HCEC 1CT (cell line): ENCODE measurements at places on chromosomes 12 and 14.
A peak's percentile ranks its signal among the peaks of the same experiment; 100 is the strongest.

DNA sequence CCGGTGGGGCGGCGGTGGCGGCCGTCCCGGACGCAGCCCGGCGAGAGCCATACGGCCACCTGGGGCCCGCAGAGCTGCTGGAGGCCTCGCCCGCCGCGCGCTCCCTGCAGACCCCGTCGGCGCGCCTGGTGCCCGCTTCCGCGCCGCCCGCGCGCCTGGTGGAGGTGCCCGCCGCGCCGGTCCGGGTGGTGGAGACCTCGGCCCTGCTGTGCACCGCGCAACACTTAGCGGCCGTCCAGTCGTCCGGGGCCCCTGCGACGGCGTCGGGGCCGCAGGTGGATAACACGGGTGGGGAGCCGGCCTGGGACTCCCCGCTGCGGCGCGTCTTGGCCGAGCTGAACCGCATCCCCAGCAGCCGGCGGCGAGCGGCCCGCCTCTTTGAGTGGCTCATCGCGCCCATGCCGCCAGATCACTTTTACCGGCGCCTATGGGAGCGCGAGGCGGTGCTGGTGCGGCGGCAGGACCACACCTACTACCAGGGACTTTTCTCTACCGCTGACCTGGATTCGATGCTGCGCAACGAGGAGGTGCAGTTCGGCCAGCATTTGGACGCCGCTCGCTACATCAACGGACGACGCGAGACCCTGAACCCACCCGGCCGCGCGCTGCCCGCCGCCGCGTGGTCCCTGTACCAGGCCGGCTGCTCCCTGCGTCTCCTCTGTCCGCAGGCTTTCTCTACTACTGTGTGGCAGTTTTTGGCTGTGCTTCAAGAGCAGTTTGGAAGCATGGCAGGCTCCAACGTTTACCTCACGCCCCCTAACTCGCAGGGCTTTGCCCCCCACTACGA, 716 bp downstream of the RIOX1 start:
- peak; percentile 34 for DNase-seq

- no peak for DNase-seq
Measured at GRCh38 chr12:132071040-132071810, 72.9 kb downstream of the DDX51 start.

DNA sequence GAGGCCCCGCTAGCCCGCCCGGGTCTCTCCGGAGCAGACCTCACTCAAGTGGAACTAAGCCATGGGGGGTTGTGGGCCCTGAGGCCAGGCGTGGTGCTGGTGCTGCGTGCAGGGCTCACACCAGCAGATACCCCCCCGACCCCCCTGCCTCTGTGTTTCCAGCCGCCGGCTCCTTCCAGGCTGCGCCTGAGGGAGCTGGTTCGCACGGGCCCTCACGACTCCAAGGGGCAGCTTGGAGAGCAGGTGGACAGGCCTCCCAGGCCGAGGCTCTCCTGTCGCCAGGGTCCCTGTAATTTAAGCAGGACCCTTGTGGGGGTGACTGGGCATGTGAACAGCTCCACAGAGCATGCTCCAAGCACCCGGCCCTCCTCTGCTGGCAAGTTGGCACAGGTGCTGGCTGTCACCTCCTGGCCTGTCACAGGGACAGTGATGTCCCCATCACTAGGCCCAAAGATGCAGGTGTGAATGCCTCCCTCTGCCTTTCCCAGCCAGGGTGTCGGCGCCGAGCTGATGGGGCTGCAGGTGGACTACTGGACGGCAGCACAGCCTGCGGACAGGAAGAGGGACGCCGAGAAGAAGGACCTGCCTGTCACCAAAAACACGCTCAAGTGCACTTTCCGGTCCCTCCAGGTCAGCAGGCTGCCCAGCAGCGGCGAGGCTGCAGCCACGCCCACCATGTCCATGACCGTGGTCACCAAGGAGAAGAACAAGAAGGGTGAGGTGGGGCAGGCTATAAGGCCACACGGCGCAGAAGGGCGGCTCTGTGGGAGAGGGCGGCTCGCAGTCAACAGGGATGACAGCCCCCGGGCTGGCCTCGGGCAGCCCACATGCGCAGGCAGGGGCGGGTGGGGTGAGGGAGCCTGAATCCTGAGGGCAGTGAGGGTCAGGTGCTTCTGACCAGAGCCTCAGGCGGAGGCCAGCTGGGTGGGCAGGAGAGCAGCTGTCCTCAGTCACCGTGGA, 5.9 kb upstream of the TEX22 start:
- no peak for DNase-seq

DNA sequence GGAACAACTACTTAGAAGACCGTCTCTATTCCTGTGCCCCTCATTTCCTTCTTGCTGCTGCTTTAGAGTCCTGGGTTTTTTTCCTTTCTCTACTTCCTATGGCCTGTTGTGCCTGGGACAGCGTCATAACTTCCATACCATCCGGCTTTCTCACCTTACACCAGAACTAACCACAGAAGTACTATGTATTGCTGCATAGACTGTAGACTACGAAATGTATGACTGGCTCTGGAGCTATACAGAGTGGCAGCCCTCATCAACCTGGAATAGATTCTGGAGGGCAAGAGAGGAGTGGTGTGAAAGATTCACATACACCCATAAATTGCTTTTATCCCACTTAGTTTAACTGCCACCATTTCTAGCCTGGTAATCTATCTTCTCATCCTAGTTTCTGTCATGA, 16.9 kb upstream of the SRP54 start:
- no peak for DNase-seq

- no peak for DNase-seq
Measured at GRCh38 chr14:51546603-51547258, 105.0 kb upstream of the FRMD6 start.

DNA sequence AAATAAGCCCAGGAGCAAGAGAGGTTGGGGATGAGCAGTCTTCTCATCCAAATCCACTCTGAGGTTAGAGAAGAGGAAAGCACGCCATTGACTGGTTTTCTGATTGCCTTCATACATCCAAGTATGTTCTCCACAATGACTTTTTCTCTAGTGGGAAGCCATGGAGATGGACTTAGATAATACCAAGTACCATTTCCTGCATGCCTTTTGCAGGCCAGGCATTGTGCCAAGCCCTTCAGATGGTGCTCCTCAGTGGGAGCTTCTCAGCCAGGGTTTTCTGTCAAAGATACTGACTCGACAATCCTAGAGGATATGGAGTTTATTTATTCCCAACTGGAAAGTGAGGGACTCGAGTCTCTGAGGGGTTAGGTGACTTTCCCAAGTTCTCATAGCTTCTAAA, 218.0 kb downstream of the ZFP36L1 start:
- DNase-seq: peak; percentile 42

- peak; percentile 74 for DNase-seq
Measured at GRCh38 chr14:67618617-67619063, 1.1 kb upstream of the ARG2 start.

- DNase-seq: peak; percentile 83
Measured at GRCh38 chr12:18578191-18578590, 159.6 kb downstream of the PLCZ1 start.
